Uterus (tissue), 4 donors: ENCODE measurements at places on chromosomes 3 and 15. TPM values are rescaled to one million over a fixed set of nuclear protein-coding genes. Genes with fewer than 3 reads are reported as not detected.

Gene TNFSF10
- total RNA-seq = 30.1 TPM

Gene DCP1A
- 39.4 TPM for total RNA-seq

Gene THBS1
- total RNA-seq = 285 TPM

Gene C3orf80
- total RNA-seq = not detected

Gene FOXP1
- 122 TPM for total RNA-seq

DNA sequence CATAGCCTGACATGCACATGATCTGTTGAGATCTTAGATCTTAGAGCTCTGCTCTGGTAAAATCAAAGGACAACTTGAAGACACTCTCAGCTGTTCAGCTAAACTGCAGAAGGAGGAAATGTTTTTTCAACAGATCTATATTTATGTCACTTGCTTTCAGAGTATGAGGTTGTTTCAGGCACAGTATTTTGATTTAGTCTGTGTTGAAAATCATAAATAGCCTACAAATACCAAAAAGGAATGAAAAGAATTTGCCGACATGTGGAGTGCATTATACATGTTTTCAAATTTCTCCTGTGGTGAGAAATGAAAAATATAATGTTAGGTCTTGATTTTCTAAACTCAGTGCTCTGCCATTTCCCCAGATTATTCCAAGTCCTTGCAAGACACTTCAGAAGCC, 1118.4 kb downstream of the TBL1XR1 start:
- H3K4me3 ChIP-seq = no peak overlapping the region
- H3K4me1 ChIP-seq = no peaks in the 10 kb centered on the region
- H3K36me3 ChIP-seq = no peaks in the 10 kb centered on the region
- no peak for DNase-seq
- no peak overlapping the region for H3K27ac ChIP-seq

GRCh38 chr3:150084128-150084527, 113.4 kb upstream of the PFN2 start:
- no peak for DNase-seq
- no peak overlapping the region for H3K4me3 ChIP-seq
- H3K36me3 ChIP-seq = no peaks in the 10 kb centered on the region
- no peaks in the 10 kb centered on the region for H3K27me3 ChIP-seq

DNA sequence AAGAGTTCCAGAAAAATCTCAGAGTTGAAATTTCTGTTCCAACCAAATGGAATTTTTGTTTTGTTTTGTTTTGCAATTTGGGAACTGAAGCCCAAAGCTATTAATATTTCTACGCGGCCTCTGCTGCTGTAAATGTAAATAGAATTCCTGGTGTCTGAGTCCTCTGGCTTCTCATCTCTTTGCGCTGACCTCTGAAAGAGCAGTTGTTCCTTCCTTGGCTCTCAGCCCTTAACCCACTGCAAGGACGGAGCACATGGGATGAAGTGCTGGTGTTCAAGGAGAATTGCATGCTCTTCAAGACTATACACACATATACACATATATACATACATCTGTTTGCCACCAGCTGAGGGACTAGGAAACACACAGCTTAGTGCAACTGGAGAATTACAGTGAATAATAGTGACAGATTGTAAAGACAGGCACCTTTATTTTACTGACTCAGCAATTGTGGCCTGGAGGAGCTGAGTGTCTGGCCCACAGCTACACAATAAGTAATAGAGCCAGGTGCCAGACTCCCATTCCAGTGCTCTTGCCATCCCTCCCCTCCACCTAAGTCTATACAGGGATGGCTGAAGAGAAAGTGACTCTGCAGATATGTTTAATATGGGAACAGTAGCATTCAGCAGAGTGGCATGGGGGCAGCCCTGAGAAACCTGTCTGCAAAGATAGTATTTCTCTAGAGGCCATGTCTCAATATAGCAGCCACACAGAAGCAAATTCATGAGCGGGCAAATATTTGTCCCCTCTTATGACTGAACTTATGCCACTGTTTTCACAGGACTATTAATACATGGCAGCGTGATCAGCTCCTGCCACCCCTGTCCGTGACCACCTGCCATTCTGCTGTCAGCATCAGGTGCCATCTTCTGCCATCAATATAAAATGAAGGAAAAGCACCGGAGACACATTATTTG, 42.3 kb downstream of the NEK10 start:
- H3K4me1 ChIP-seq = no peaks in the 10 kb centered on the region
- no peak overlapping the region for H3K4me3 ChIP-seq
- H3K27me3 ChIP-seq = no peaks in the 10 kb centered on the region
- no peaks in the 10 kb centered on the region for H3K36me3 ChIP-seq
- H3K27ac ChIP-seq = no peak overlapping the region

DNA sequence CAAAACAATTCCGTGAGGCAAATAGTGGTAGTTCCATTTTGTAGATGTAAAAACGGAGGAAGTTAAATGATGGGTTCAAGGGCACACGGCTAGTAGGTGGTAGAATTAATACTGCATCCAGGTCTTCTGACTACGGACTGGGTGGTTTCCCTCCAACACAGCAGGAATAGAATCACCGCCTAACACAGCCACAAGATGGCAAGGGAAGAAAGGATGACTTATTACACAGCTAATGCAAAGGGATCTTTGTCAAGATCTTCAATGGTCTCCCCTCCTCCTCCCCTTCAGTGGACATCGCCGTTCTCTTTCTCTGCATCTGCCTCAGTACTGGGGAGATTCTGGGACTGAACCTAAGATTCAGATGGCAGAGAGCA, 524 bp upstream of the TOPBP1 start:
- H3K27ac ChIP-seq = peak overlapping the region; percentile 63
- DNase-seq = no peak
- H3K27me3 ChIP-seq = no peaks in the 10 kb centered on the region
- peak overlapping the region; percentile 62 for H3K4me3 ChIP-seq

- no peaks in the 10 kb centered on the region for H3K27me3 ChIP-seq
- no peak overlapping the region for H3K27ac ChIP-seq
- no peak overlapping the region for H3K4me3 ChIP-seq
- DNase-seq = no peak
These were observed 21.8 kb upstream of the ANKRD28 start for GRCh38 chr3:15819576-15819975.

DNA sequence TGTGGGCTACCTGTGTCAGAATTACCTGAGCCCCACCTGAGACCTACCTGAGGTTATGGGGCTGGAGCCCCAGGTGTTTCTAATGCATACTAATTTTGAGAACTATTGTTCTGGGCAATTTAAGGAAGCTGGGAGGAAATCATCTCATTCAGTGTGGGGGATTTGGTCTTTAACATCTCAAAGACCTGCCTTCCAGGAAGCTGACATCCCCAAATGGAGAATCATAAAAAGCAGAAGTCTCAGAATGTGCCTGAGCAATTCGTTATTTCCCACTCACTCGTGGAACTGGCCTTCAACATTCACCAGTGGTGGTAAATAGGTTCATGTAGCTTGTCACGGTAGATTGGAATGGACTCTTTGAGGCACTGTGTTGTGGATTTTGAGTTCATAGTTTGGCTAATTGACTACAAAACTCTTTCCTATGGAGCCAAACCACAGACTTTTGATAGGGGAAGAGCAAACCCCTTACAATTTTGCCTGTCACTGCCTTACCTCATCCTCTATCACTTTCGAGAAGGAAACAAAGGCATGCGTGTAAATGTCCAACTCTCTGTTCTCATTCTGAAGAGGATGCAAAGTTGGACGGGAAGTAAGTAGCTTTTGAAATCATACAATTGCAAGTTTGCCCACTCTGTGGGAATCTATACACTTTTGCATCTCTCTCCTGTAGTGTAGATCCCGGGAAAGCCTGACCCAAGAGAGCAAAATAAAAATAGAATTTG, 521.0 kb upstream of the MDFIC2 start:
- no peaks in the 10 kb centered on the region for H3K4me1 ChIP-seq
- no peak overlapping the region for H3K4me3 ChIP-seq
- DNase-seq = no peak
- no peak overlapping the region for H3K27ac ChIP-seq

DNA sequence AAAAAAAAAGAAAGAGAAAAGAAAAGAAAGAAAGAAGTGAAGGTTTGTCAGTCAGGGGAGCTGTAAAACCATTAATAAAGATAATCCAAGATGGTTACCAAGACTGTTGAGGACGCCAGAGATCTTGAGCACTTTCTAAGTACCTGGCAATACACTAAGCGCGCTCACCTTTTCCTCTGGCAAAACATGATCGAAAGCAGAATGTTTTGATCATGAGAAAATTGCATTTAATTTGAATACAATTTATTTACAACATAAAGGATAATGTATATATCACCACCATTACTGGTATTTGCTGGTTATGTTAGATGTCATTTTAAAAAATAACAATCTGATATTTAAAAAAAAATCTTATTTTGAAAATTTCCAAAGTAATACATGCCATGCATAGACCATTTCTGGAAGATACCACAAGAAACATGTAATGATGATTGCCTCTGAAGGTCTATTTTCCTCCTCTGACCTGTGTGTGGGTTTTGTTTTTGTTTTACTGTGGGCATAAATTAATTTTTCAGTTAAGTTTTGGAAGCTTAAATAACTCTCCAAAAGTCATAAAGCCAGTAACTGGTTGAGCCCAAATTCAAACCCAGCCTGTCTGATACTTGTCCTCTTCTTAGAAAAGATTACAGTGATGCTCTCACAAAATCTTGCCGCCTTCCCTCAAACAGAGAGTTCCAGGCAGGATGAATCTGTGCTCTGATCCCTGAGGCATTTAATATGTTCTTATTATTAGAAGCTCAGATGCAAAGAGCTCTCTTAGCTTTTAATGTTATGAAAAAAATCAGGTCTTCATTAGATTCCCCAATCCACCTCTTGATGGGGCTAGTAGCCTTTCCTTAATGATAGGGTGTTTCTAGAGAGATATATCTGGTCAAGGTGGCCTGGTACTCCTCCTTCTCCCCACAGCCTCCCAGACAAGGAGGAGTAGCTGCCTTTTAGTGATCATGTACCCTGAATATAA, 2.0 kb downstream of the B2M start:
- H3K27ac ChIP-seq = peak overlapping the region; percentile 100
- H3K36me3 ChIP-seq = no peaks in the 10 kb centered on the region
- peak overlapping the region; percentile 97 for H3K4me3 ChIP-seq
- no peaks in the 10 kb centered on the region for H3K4me1 ChIP-seq
- no peak for DNase-seq

- no peak for DNase-seq
- H3K4me1 ChIP-seq = no peaks in the 10 kb centered on the region
These were observed 396.4 kb upstream of the TPRG1 start for GRCh38 chr3:188775412-188775811.

DNA sequence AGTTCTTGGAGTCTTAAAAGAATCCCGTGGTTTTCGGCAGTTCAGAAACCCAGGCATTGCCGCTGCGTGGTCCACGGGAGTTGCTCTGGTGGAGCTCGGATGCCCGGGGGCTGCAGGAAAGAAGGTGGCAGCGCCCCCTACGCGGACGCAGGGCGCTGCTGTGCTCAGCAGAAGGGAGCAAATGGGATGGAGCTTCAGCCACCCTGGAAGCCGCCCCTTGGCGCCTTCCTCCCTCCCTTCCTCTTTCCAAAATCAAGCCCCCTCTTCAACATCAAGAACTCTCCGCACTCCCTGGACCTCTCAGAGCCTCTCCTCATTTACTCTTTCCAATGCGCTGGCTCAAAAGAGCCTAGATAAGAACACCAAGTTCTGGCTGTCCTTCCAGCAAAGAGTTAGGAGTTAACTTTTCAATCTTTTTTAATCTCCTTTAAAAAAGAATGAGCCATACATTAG, 880 bp upstream of the CHRNA7 start:
- H3K36me3 ChIP-seq = no peaks in the 10 kb centered on the region
- peak overlapping the region; percentile 71 for H3K4me3 ChIP-seq
- no peak overlapping the region for H3K27ac ChIP-seq
- peak; percentile 20 for DNase-seq
- H3K4me1 ChIP-seq = no peaks in the 10 kb centered on the region

GRCh38 chr3:160400030-160400701, 716 bp downstream of the SMC4 start:
- no peaks in the 10 kb centered on the region for H3K27me3 ChIP-seq
- no peaks in the 10 kb centered on the region for H3K36me3 ChIP-seq
- DNase-seq = peak; percentile 26
- H3K4me1 ChIP-seq = peaks cover 14% of the 10 kb centered on the region

DNA sequence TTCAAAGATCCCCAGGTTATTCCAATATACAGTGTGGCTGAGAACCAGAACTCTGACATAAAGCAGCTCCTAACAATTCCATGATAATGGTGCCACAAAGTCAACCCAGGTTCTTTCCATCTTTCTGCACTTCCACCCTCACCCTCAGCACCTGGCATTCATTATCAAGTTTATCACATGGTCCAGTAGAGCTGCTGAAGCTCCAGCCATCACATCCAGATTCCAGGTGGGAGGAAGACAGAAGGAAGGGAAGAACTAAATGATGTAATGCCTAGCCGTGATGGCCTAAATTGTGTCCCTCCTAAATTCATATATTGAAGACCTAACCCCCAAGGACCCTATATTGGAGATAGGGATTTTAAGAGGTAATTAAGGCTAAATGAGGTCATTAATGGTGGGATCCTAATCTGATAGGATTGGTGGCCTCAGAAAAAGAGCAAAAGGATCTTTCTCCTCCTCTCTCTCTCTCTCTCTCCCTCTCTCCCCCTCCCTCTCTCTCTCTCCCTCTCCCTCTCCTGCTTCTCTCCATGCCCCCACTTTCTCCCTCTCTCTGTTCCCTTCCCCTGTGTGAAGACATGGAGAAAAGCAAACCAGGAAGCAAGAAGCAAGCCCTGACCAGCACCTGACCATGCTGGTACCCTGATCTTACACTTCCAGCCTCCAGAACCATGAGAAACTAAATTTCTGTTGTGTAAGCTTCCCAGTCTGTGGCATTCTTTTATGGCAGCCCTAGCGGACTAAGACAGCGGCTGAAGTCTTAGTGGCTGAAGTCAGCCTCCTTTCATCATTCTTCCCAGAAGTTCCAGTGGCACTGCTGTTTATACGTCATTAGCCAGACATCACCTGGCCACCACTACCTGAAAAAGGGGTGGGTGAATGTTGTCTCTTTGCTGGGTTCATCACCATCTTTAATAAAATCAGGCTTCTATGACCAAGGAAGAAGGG, 369.7 kb upstream of the PROK2 start:
- H3K27me3 ChIP-seq = no peaks in the 10 kb centered on the region
- no peak overlapping the region for H3K4me3 ChIP-seq
- peaks cover 14% of the 10 kb centered on the region for H3K4me1 ChIP-seq

- DNase-seq = no peak
- no peak overlapping the region for H3K4me3 ChIP-seq
- H3K4me1 ChIP-seq = no peaks in the 10 kb centered on the region
- no peak overlapping the region for H3K27ac ChIP-seq
- no peaks in the 10 kb centered on the region for H3K36me3 ChIP-seq
These were observed 175.8 kb upstream of the MME start for GRCh38 chr3:154904328-154904727.
